ENCODE measurements at places on chromosomes 1 and 21. TPM values are rescaled to one million over a fixed set of nuclear protein-coding genes. Genes with fewer than 3 reads are reported as not detected.

The CD1B gene
- not detected for total RNA-seq

The BTBD19 gene
- 5.5 TPM for total RNA-seq

The PADI2 gene
- 11.7 TPM for total RNA-seq

The FASLG gene
- total RNA-seq: not detected

- DNase-seq: peak; percentile 90
These were observed 106.7 kb upstream of the COL6A1 start for GRCh38 chr21:45874716-45875415.

GRCh38 chr1:226814751-226815537, 55.5 kb upstream of the PSEN2 start:
- DNase-seq: peak; percentile 89

DNA sequence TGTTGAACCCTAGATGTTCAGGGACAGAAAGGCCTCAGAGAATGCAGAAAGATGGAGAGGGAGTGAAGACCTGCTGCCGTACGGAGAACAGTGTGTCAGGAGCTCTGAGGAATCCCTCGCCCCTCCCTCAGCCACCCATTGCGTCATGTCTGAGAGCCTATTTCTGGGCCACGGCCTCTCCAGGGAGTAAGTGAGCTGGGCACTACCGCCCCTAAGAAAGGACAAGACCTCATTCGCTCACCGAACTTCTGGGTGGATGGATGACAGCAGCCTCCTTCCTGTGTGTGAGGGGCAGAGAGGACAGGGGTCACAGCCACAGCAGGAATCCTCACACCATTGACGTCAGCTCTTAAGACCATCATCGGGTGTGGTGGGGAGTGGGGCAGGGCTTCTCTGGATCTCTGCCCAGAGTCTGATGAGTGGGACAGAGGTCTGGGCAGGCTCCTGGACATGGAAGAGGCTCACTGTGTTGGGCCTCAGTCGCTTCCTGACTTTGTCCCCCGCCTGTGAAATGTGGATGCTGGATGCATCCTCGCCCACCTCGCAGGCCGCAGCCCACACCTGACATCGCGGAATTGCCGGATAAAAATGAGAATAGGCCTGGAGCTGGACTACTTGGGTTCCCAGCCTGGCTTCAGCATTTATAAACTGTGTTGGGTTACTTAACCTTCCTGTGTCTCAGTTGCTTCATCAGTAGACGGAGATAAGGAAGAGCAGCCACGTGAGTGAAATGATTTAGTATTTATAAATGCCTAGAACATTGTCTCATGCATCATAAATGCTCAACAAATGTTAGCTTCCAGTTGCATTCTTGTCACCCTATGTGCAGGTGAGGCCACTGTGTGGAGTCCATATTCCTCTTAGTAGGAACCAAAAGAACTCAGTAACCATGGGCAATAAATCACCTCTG, 238.6 kb downstream of the TRABD2B start:
- peak; percentile 44 for DNase-seq

DNA sequence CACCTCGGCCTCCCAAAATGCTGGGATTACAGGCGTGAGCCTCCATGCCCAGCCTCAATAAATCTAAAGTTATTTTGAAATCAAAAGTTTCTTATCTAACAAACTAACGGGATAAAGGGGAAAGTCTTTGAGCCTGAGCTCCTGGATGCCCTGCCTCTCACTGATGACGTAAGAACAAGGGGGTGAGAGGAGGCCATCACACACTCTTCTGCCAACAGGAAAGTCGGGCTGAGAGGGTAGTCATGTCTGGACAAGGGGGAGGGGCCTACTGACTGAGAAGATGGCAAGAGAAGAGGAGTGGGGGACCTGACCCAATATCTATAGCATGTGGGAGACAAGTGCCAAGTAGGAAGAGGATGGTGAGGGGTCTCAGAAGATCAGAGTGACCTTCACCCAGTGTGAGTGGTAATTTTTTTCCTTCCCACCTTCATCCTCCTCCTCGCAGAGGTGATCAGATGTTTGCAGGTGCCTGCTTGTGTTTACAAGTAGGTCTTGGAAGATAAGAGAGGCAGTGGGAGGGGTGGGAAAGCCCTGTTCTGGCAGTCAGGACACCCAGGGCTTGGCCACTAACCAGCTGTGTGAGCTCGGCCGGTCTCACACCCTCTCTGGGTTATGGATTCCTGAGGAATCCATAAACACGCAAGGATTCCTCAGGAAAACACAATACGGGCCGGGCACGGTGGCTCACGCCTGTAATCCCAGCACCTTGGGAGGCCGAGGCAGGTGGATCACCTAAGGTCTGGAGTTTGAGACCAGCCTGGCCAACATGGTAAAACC, 9.6 kb downstream of the UQCRHL start:
- no peak for DNase-seq

- no peak for DNase-seq
These were observed 37.2 kb downstream of the OR6Y1 start for GRCh38 chr1:158516966-158517365.

- no peak for DNase-seq
These were observed 19.9 kb downstream of the ALDH4A1 start for GRCh38 chr1:18882486-18882885.

DNA sequence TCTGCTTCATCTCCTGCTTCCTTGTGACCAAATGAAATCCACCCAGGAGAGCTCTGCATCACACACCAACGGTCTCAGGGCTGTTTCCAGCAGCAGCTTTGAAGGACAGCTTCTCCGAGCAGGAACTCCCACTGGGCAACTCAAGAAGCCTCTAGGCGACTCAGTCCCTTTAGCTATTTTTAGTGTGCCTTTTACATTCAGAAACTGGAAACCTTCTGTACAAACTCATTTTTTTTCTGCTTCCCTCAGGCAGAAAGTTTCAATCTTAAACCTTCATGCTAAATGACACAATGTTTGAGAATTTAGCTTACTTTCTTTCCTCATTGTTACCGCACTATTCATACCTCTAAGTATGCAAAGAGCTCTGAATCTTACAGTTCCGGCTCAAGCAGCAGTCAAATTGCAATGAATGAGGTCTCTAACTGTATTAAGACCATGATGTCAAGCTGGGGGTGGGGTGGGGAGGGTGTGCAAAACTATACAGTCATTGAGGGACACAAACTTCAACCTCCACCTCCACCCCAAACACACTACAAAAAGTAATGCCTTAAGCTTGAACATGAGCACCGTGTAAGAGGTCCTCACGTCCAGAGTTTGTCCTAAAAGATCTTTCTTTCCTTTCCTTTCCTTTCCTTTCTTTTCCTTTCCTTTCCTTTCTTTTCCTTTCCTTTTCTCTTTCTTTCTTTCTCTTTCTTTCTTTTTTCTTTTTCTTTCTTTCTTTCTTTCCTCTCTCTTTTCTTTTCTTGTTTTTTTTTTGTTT, 16.4 kb upstream of the TARBP1 start:
- peak; percentile 48 for DNase-seq
